Hypothalamus (tissue), 51 donors: ENCODE measurements at places on chromosomes 7 and 10.

DNA sequence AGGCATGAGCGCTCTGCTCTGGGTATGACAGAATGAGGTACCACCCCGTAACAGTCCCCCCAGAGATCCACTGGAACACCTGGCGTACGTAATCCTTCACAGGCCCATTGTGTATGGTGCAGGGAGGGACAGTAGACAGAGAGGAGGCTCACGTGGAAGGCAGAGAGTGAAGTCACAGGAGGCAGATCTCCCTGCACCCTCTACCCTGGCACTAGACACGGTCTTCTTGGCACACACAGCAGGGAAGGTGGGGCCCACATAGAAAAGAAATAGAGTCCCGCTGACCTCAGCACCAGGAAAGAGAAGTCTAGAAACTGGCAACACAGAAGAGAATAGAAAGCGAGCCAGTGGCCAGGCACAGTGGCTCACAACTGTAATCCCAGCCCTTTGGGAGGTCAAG lies 51.9 kb downstream of the SLC29A4 start:
- DNase-seq, result no peak

DNA sequence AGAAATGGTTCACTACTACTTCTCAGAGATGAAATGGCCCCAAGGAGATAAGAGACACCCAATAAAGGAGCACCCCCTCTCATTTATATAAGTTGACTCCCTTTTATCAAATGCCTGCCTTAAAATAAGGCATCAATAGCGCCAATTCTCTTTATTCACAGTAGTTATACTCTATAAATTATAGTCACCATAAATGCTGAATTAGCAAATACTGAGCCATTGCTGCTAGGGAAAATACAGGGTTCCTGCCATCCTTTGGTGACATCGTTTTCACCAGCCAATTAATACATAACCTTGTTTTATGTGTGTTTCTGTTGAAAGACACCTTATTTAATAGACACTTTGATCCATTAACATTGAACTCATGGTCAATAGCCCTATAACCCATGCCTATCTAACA lies 28.6 kb downstream of the DCLRE1C start:
- DNase-seq, result no peak

- DNase-seq, result no peak
These were observed 151.4 kb downstream of the OAT start for GRCh38 chr10:124267231-124267885.

DNA sequence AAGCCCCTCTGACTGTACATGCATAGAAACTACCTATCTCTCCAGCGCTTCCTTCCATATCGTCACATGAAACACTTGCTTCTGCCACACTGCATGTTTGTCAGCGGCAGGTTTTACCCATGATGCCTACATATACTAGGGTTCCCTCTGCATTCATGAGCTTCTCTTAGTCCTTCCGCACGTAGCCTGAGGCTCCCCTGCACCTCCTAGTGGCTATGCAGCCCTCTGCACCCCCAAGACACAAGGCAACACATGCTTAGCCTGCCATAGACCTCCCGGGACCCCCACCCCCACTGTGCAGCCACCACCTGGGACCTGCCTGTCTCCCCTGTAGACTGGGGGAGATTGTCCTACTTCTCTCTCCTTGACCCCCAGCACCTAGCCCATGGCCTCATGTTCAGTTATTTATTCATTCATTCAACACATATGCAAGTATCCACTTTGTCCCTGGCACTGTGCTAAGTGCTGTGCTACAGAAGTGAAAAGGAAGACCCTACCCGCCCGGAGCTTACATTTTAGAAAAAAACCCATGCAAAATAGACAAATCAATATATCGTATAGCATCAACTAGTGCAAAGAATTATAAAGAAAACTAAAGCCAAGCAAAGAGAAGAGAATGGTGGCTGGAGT lies 23.5 kb downstream of the TMEM273 start:
- no peak for DNase-seq

GRCh38 chr10:118692872-118693271 lies 61.9 kb downstream of the CACUL1 start:
- no peak for DNase-seq
